Germinal center (tissue), 1 donor: ENCODE measurements at places on chromosomes 4 and X.

GRCh38 chr4:86521373-86521969 is 72.6 kb upstream of the PTPN13 start:
- DNase-seq: no peak

DNA sequence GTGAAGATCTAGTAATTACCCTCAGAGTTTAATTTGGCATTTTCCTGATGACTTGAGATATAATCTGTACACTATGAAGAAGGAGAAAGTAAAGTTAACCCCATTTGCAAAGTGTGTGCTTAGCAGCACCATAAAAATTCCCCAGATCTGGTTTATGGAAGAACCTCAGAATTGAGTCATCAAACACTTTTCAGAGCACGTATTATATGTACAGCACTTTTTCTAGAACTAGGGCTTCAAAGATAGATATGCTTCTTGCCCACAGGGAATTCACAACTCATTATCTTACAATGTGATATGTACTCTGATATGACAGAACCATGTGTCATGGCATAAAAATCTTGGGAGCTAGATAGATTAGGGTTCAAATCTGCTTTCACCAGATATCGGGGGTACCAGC is 150.9 kb downstream of the SLC10A7 start:
- DNase-seq: no peak

DNA sequence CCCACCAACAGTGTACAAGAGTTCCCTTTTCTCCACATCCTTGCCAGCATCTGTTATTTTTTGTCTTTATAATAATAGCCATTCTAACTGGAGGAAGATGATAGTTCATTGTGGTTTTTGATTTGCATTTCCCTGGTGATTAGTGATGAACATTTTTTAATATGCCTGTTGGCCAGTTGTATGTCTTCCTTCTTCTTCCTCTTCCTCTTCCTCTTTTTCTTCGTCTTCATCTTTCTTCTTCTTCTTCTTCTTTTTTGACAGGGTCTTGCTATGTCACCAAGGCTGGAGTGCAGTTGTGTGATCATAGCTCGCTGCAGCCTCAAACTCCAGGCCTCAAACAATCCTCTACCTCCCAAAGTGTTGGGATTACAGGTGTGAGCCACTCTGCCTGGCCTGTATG is 87.4 kb downstream of the CCDC160 start:
- DNase-seq: no peak

- DNase-seq: no peak
These were observed 44.6 kb upstream of the GYPA start for GRCh38 chr4:144185086-144185485.

GRCh38 chr4:72951147-72951546 is 118.4 kb downstream of the COX18 start:
- DNase-seq: no peak

- no peak for DNase-seq
These were observed 89.8 kb downstream of the PAPSS1 start for GRCh38 chr4:107630185-107630705.

DNA sequence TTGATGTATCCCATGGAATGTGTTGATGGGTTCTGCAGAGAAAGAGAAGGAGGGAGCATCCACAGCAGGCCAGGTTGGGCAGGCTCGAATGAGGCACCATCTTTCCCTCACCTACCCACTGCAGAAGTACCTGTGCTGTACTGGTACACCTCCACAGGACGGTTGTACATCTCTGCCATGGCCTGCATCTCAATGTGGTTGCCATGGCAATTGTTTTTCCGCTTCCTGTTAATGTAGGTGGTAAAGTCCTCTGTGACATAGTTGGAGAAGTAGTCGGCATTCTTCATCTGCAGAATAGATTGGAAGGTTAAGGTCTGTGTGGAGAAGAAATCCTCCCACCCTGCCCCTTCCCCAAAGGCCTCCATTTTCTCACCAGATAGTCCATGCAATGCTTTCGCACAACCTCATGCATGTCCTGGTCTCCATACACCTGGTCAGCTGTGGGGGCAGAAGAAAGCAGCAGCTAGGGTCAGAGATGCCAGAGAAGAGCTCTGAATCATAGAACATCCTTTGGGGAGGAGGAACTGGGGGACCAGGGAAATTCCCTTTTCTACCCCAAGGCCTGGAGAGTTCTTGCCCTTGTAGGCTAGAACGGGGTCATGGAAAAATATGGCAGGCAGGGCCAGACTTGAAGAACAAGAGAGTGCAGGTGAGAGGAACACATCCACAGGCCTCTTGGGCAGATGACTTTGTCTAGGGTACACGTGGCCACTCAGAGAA is 15.9 kb upstream of the PIM2 start:
- DNase-seq: no peak

GRCh38 chrX:19177721-19178120 is 55.5 kb upstream of the ADGRG2 start:
- DNase-seq: no peak

DNA sequence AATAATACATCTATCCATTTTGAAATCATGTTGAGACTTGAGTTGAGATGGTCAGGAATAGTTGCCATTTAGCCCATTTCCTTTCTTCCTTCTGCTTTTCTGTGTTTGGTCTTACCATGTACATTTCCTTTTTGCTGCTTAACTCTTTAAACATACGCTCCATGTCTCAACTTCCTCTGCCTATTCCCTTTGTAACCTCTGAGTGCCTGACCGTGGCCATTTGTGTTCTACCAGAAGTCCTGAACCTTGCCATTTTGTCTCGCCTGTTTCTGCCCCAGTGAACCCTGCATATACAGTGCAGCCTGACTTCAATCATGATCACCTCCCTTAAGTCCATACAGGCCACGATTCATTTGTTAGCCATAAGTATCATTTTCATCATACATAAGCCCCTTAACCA is 169.0 kb downstream of the RAPGEF2 start:
- no peak for DNase-seq

DNA sequence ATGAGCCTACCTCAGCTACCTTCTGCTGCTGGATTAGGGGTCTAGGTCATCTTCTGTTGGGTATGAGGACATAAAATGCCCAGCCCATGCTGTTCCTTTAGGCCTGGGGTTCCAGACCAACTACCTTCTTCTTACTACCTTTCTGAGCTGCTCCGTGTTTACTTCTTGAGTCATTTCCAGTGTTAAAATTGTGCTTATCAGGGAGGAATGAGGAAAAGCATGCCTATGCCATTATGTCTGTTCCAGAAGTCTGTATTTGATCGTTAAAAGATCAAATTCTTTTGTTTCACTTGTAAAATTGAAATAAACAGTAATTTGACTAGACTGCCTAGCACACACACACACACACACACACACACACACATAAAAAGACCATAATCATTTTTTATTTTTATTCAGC is 1912.7 kb upstream of the TENM3 start:
- DNase-seq: no peak

DNA sequence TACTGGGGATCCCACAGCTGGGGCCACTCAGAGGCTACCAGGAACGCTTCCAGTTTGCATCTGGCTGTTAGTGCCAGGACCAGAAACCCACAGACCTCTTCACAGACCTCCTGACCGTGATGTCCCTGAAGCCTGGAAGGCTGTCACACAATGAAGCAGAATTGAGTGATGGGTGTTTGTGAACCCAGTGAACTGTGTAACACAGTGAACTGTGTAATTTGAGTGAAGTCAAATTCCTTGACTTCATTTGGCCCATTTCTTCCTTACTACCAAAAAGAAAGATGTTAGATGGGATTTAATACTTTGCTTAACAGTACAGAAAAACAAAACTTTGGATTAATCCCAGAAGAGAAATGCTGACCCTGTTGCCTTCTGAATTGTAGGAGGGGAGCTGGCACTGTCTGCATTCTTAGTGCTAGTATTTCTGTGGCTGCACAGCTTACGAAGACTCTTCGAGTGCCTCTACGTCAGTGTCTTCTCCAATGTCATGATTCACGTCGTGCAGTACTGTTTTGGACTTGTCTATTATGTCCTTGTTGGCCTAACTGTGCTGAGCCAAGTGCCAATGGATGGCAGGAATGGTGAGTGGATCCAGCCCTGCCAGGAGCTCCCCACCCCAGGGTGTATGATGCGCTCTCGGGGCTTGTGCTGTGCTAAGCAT is 17.8 kb downstream of the SRD5A3 start:
- no peak for DNase-seq
